IPS DF 6.9 (cell line): ENCODE measurements at places on chromosomes 3 and 15.

DNA sequence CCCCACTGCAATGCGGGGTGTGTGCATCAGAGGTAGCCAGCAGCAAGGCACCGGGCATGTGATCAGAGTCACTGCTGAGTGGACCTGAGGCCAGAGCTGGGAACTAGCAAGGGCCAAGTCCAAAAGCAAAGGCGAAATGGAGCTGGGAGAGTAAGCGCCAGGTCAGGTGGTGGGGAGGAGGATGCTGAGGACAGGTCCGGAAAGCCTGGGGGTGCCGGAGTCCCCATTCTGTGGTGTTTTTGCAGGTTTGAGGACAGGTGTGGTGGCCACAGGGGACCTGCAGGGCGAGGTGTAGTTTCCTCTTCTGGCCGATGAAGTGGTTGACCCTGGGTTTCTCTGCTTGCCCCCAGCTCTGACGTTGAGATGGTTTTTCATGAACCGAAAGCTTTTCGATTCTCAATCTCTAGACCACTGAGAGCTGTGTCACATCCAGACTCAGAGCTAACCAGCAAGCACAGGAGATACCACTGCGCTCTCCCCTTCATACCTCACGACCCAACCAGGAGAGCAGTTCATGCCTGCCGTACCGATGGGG lies 35.0 kb upstream of the HES1 start:
- DNase-seq = no peak

DNA sequence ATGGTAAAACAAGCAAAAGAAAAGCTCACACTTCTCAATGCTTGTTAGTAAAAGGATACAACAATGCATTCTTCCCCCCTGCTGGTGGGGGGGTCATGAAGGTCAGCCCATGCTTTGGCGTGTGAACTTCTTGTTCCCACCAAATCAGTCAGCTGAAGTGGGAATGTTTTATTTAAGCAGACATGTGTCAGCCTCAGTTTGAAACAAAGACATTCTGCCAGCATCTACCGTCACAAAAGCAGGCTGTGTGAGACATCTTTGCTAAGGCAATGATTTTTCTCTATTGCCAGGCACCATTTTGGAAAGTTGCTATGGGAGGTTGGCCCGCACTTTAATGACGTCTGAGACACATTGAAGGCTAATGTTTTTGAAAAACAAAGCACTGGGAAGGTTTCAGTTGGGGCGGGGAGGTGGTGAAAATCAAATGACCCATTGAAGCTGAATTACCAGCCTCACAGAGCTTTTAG lies 206.6 kb downstream of the TLE3 start:
- DNase-seq = no peak

DNA sequence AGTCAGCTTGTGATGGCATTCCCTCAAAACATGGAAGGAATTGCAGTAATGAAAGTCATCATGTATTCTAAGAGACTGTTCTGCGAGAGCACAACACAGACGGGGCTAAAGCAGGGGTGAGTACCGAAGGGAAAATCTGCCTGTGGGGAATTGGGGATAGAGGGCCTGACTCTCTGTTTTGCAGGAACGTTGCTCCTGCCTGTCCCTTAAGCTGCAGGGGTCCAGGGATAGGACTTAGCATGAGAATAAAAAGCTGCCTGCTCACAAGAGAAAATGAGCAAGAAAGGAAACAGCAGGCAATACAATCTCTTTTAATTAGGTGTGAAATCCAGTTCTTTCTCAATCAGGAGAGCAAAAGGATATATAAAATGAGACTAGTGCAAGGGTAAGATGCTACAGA lies 62.2 kb downstream of the TIGIT start:
- DNase-seq = no peak

GRCh38 chr15:39817892-39818291 lies 35.3 kb upstream of the FSIP1 start:
- DNase-seq = no peak

DNA sequence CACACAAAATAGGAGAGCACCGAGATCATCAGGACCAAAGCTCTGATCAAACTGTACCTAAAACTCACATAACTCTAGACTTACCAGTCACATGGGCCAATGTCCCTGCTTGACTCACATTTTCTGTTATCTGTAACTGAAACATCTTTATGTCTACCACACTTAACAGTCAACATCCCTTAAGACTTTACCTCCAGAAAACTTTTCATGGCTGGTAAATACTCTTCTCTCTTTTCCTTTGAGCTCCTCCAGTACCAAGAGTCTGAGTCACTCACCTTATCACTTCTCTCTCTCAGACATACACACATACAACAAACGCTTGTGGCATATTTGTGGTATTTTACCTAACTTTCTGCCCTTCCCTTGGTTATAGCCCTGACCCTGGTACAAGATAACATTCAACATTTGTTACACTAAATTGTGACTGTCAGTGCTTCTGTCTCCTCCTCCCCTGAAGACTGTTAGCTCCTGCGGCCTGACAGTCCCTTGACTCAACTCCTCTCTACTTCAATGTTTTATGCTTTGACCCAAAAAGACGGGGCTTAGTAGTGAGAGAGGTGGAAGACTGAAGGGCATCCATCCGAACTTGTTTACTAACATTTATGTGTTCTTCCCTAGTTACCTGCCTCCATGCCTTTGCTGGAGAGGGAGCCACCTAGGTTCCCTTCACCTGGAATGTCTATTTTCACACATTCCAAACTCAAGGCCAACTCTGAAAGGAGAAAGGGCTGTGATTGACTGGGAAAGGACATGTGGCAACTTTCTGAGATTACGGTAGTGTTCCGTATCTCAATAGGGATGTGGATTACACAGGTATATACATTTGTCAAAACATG lies 3.7 kb upstream of the EFHB start:
- DNase-seq = no peak

DNA sequence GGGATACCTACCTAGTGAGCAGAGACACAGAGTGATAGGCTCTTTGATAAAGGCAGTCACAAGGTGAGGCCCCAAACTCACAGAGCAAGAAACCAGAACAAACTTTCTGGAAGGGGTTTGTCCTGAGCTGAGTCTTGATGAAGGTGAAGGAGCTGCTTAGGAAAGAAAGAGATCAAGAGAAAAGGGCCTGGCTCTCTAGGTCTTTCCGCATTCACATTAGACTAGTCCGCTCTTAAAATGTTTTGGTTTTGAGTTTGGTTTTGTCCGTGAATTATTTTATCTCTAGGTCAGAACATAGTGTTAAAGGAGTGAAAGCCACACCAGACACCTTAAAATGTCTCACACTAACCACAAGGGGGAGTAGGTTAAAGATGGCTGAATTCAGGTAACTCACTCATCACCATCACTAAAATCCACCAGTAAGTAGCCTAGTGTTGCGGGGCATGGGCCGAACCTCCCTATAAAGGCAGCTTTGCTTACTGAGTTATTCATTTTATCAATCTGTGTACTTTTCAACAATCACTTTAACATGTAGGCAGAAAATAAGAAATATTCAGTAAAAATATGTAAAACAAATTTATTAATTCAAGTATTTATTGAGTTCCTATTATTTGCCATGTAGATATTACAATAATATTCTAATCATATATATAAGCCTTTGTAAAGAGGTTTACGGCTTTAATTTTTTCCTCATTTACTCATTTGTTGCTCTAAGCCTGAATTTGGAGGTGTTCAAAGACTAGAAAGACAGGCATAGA lies 121.5 kb upstream of the TSC22D2 start:
- peak; percentile 43 for DNase-seq

DNA sequence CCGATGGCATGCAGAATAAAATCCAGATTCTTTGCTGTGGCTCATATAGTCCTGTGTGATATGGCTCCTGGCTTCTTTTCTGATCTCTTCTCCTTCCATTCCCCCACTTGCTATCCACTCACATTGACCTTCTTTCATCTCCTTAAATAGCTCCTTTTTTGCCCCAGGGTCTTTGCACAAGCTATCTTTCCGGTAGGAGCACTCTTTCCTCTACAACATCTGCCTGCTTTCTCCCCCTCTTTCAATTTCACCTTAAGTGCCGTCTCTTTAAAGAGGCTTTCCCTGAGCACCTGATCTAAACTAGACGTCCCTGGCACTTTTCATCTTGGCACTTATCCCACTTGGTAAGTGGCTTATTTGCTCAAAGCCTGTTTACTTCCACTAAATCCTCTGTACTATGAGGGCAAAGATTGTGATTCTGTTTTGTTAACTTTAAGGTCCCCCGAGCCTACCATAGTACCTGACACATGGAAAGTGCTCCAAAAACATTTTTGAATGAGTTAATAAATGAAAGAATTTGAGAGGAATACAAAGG lies 323.3 kb upstream of the TLE3 start:
- no peak for DNase-seq

DNA sequence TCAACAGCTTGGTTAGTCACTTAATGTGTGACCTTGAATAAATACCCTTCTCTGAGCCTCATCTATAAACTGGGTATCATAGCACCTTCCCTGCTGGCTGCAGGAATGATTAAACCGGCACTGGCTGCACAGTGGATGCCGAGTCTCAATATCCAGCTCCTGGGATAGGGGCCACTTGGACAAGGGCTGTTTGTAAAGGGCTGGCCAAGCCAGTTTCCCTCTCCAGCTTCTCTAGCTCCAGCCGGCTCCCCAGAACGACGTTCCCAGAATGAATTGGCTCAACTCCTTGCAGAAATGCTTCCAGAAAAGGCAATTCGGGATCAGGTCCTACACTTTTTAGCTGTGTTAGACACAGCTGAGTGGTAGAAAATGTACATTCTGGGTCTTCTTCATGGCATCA lies 58.8 kb downstream of the LSM3 start:
- no peak for DNase-seq

GRCh38 chr3:148748283-148748682 lies 50.6 kb downstream of the AGTR1 start:
- no peak for DNase-seq

GRCh38 chr3:2540115-2540514 lies 441.4 kb downstream of the CNTN4 start:
- DNase-seq = no peak

- DNase-seq = no peak
Observed at GRCh38 chr3:49868862-49869466, 742 bp downstream of the CAMKV start.

GRCh38 chr3:97895216-97895615 lies 73.4 kb downstream of the CRYBG3 start:
- DNase-seq = no peak

GRCh38 chr3:54511766-54512365 lies 389.5 kb downstream of the CACNA2D3 start:
- DNase-seq = no peak

DNA sequence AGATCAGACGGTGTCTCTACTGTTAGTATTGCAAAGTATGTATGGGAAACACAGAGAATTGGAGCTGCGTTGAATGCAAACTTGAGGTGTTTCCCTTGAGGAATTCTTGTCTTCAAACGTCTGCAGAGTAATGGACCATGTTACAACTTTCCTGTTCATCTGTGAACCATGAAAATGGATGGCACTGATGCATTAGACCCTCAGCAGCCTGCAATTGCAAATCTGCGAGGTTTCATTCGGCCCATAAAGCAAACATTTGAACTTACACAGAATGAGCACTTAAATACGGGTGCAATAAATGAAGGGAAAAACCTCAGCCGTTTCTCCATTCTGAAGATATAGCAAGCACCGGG lies 49.7 kb downstream of the LRRN1 start:
- DNase-seq = no peak

GRCh38 chr3:31529421-31529820 lies 3.3 kb upstream of the STT3B start:
- DNase-seq = no peak

GRCh38 chr3:30167541-30168011 lies 438.8 kb upstream of the TGFBR2 start:
- no peak for DNase-seq

GRCh38 chr3:53828581-53828980 lies 17.6 kb downstream of the CHDH start:
- no peak for DNase-seq

GRCh38 chr15:22796079-22796478 lies 9.6 kb downstream of the NIPA1 start:
- no peak for DNase-seq

DNA sequence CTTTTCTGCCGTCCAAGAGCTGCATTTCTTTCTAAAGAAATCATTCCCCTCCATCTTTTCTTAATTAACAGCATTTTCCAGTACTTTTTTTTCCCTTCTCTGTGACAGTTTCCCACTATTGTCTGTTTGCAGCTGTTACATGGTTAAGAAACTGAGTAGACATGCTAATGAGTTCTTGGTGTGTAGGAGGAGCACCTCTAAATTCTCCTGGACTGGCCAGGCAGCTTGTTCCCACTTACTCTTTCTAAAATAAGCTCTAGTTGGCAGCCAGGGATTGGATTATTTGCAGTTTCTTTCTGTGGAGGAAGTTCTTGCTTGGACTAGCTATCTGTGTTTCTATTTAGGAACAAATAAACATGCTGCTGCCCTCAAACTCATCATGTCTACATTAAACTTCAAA lies 235.1 kb upstream of the GAP43 start:
- DNase-seq = no peak

DNA sequence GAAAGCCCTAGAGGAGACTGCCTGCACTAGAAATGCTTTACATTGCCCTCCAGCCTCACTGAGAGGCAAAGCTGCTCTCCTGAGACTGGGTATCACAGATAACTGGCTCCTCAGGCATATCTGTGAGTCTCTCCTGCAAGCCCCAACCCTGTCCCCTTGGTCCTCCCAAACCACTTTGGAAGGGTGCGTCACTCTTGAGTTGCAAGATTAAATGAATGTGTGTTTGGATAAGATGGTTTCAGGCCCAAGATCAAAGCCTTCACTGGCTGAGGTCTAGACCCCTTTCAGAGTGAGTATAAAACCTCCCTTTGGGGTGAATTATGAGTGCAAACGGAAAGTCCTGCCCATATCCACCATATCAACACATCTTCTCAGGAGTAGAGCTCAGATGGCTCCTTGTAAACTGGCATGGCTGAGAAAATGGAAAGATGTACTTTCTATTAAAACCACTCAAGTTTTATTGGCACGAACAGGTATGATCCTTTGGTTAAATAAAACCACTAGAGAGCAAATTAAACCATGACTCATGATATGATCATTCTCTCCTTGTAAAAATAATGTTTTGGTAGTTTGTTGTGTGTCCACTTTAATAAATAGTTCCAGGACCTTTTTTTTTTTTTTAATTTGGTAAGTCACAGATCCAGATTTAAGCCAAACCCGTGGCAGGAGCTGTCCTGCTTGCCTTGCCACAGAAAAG lies 164.0 kb downstream of the CHST2 start:
- no peak for DNase-seq

DNA sequence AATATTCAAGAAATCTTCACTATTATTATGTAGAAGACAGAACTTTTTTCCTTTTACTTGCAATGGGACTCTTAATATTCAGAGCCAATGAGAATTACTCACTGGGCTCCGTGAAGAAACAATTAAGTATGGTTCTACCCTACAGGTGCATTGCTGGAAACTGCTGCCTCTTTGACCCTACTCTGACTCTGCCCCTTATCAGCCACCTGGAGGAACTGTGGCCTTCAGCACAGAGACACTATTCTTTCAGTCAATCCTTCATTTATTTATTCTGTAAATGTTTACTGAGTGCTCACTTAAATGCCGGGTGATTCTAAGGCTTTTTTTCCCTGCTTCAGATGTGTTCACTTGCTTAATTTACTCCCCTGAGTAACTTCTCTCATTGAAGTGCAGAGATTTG lies 163.2 kb downstream of the SYNPR start:
- no peak for DNase-seq
